ENCODE measurements at places on chromosomes 7 and 10. TPM values are rescaled to one million over a fixed set of nuclear protein-coding genes. Genes with fewer than 3 reads are reported as not detected.

DNA sequence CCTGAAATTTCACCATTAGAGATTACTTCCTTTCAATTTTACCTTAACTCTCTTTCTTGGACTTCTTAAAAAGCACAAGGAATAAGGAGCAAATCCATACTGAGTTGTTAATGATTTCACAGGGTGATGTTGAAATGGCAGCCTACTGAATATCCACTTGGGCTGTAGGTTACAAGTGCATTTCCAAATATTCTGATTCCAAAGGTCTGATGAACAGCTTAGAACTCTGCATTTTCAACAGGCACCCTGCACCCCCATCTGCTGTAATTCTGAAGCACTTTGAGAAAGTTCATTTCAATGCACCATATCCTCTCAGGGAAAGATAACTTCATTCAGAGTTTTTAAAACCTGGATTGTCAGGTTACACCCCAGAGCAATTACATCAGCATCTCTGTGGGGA, 368.4 kb downstream of the KCNMA1 start:
- no peak for DNase-seq

DNA sequence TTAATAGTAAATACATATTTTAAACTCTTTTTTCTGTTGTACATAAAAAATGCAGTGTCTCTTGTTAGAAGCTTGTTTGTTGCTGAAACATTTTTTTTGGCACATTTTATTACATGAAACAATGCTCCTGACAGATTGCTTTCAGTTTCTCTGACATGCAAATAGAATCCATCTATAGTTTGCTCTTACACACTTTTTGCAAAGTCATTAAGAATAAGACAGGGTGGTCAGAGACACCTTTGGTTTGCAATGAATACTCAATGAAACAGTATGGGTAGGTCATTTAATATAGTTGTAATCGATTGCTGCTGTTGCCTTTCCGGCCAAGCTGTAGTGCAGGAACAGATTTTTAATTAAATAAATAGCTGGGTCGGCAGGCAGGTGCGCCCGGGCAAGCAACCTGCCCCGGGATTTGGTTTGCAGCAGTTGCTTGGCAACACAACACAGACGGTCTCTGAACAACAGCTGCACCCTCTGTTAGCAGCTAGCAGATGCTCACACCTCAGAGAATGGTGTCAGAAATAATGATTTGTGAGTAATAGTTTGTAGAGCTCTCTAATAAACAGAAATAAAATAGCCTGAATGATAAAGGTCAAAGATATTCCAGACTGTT, 115.7 kb upstream of the CACNA2D1 start:
- no peak for DNase-seq

DNA sequence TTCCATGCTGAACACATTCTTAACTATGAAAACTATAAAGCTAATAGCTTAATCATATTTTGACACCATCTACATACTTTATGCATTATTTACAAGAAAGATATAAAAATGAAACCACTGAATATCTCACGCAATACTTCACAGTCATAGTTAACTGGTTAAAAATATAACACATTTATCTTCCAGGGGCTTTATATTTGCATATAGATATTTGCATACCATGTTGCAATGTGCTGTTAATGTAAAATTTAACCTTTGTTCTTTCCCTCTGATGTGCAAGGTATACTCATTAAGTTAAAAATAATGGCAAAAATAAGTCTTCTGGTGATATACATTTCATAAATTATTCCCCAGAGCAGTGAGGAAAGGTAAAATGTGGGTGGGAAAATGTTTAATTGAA, 76.9 kb upstream of the MGMT start:
- DNase-seq = no peak

ADRA2A gene
- 0.24 TPM for total RNA-seq

- no peak for DNase-seq
Observed at GRCh38 chr7:114242992-114243507, 171.6 kb upstream of the FOXP2 start.

DNA sequence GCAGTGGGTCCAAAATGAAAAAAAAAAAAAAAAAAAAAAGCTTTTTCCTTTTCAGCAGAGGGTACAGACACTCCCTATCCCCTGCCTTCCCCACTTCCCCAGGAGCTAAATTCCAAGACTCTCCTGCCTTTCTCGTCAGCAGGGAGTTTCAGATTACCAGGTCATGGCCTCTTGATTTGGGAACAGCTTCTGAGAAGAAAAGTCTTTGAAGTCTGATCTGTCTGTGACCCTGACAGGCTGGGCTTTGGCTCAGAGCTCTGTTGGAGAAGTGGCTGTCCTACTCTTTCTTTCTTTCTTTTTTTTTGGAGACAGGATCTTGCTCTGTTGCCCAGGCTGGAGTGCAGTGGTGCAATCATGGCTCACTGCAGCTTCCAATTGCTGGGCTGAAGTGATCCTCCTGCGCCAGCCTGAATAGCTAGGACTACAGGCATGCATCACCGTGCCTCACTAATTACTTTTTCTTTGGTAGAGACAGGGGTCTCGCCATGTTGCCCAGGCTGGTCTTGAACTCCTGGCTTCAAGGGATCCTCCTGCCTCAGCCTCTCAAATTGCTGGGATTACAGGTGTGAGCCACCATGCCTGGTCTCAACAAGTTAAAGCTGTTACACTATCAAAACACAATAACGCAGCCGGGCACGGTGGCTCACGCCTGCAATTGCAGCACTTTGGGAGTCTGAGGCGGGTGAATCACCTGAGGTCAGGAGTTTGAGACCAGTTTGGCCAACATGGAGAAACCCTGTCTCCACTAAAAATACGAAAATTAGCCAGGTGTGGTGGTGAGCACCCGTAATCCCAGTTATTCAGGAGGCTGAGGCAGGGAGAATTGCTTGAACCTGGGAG, 59.9 kb downstream of the COL26A1 start:
- no peak for DNase-seq

DNA sequence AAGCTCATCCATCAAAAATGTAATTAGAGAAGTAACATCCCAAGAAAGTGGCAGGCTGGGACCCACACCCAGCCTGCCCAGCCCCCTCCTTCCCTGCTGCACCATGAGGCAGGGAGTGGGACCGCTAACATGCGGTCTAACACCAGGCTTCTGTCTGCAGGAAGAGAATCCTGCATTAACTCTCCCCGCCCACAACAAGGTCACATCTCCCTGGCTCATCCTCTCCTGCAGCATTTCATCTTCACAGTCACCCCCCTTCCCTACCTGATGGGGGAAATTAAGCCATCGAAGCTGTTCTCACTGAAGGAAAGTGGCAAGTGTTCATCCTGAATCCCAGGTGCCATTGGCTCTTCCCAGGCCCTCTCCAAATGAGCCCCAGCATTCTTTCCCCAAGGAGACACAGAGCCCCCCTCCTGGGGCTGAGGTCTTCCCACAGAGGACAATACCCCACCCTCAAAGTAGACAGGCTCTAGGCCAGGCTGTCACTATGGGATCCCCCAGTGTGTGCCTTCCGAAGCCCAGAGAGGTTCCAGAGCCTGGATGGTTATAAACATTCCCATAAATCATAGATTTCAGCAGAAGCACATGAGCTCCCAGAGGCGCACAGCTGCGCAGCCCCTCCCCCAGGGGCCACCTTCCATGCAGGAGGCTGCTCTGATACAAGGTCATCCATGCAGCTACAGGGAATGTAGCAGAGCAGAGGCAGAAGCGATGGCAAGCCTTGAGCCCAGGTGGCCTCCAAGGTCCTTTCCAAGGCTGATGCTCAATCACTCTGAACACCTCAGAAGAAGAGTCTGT, 148.0 kb downstream of the OAT start:
- no peak for DNase-seq

DNA sequence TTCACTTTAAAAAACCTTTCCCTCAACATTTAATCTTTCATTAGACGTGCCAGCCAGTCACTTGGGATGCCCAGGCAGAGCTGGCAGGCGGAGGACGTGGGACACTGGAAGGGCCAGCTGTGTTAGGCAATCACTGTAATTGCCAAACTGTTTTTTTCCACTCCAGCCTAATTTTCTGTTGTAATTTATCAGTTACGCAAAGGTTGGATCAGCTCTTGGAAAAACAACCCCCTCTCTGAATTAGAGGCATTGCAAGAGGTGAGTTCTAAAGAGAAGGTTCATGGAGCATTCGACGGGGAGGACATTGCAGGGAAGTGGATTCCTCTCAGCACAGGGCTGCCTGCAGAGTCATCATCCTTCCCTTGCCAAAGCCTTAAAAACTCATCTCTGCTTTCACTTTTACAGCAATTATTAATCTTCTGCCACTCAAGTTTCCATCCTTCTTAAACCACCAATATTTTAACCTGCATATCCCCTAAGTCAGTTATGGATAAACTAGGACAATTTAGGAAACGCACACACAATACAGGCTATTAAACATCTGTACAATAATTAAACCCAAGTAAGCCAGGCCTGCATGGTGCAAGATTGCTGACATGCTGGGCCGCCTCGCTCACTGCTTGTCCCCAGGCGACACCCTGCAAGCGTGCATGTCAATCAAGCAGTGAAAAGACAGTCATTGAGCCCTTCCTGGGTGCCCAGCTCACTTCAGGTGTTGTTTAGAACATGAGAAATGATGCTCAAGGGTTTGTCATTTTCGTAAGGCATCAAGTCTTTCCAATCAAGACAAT, 272.3 kb upstream of the RNF32 start:
- no peak for DNase-seq

LFNG gene
- total RNA-seq = 11.1 TPM

DNA sequence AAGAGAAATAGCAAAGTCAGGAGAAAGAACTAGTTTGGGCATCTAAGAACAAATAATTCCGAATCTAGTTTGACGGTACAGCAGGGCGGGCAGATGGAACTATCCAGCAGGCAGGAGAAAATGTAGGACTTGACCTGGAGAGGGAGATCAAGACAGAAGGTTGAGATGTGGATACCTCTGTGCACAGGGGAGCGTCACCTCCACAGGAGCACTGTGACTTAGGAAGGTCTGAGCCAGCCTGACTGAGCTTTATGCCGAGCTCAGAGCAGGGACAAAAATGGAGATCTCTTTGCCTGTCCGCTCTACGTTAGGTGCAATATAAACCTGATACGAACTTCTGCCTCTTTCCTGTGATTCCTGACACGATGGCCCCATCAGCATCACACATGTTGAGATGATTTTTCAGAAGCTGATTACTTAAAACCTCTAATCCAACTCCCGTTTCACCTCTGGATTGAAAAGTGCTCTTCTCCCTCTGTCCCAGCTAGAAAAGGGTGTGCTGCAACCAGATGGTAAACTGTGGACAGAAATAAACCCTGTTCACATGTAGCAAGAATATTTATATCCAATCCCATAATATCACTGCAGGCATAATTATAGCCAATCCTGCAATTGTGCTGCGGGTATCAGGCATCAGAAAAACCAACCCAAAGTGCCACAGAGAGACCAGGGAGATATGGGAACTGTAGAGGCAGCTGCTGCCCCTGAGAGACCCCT, 13.6 kb upstream of the SORBS1 start:
- DNase-seq = no peak

All from umbilical cord (tissue), 2 donors.